Activated CD8-positive, alpha-beta memory T cell treated with anti-CD3 and anti-CD28 coated beads for 1 hour (primary cell): ENCODE measurements at places on chromosomes 16 and 17.

- no peak for DNase-seq
Observed at GRCh38 chr16:31529108-31529936, 1.6 kb downstream of the AHSP start.

DNA sequence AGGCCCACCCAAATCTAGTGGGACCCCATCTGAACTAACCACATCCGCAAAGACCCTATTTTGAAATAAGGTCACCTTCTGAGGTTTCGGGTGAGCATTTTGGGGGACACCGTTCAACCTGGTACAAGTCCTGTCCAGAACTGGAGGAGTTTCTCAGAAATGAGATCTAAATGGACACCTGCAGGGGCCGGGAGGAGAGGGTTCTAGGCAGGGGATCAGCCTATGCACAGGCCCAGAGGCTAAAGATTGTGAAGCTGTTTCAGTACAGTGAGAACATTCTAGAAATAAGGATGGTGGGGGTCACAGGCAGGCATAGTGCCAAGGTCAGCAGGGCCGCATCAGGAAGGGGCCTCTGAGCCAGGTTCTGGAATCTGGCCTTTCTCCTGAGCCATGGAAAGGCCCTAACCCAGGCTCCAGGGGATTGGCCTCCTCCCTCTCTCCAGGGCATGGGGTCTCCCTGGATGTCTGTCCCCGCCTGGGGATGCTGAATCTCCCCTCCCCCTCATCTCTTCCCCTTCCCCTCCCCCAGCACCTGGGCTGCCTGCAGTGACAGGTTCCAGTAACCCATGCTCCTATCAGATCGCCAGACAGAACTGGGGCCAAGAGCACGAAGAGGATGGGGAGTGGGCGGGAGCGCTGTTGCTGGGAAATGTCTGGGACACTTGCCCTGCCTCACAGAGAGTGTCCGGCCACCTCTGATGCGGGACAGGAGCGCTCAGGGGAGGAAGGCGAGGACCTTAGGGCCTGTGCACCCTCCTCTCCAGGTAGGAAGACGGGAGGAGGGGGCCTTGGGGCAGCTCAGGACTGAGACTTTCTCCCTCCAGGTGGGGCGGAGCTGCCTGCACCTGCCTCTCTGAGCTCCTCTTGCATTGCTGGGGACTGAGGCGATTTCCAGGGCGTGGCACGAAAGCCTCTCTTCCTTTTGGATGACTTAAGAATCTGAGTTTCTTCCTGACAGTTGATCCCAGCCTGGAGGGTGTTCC, 321.4 kb upstream of the TNRC6C start:
- no peak for DNase-seq

DNA sequence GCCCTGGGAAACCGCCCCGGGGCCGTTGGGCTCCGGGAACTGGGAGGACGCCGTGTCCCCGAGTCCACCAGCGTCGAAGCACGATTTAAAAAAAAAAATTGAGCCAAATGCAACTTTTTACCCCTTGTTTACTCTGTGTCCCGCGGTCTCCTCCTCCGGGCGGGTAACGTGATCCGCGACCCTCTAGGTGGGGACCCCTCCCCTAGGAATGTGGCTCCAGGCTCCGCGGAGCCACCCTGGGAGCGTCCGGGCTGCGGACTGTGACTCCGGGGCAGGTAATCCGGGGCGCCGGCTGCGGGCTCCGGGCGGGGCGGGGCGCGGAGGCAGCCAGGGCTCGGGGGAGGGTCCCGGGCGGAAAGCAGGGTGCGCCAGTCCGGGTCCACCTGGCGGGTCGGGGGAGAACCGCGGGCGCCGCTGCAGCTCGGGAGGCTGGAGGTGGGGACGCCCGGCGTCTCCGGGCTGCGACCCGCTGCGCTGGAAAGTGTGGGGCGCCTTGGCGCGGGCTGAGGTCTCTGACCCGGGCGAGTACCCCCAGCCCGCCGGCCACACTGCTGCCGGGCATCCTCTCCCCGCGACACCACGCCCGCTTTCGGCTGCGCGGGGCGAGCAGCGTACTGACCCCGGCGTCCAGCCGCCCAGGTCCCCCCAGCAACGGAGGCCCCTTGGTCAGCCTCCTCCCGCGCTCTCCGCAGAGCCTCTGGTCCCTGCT, 852 bp upstream of the HELZ start:
- DNase-seq: no peak

GRCh38 chr16:50368410-50369132, at the start of gene BRD7:
Gene BRD7 (minus strand): TSS chr16:50368988. CDS start chr16:50368774, 214 bp downstream.
- peak; percentile 55 for DNase-seq

GRCh38 chr17:40447148-40447644, 3.9 kb downstream of the IGFBP4 start:
- DNase-seq: no peak

- DNase-seq: no peak
Observed at GRCh38 chr16:86531641-86532525, 21.6 kb downstream of the FOXF1 start.

DNA sequence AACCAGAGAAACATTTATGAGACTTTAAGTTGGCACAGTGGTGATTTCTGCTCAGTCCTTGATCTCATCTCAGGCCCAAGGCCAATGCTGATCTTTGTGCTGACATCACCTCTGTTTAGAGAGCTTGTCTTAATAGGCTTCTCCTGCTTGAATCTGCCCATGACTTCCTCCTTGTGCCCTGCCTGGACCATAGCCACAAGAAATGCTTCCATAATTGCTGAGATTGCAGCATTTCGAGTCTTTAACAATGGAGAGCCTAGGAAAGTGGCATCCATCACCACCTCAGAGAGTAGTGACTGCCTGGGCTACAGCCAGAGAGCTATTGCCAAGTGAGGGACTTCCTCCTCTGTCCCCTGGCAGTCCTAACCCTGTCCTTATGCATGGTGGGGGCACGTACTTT, 25.1 kb upstream of the MMP2 start:
- no peak for DNase-seq

- no peak for DNase-seq
Observed at GRCh38 chr16:52613508-52613907, 66.6 kb upstream of the TOX3 start.

- DNase-seq: no peak
Observed at GRCh38 chr17:11081342-11081741, 159.7 kb upstream of the SHISA6 start.

- DNase-seq: no peak
Observed at GRCh38 chr17:75685499-75685898, 18.4 kb downstream of the SAP30BP start.

DNA sequence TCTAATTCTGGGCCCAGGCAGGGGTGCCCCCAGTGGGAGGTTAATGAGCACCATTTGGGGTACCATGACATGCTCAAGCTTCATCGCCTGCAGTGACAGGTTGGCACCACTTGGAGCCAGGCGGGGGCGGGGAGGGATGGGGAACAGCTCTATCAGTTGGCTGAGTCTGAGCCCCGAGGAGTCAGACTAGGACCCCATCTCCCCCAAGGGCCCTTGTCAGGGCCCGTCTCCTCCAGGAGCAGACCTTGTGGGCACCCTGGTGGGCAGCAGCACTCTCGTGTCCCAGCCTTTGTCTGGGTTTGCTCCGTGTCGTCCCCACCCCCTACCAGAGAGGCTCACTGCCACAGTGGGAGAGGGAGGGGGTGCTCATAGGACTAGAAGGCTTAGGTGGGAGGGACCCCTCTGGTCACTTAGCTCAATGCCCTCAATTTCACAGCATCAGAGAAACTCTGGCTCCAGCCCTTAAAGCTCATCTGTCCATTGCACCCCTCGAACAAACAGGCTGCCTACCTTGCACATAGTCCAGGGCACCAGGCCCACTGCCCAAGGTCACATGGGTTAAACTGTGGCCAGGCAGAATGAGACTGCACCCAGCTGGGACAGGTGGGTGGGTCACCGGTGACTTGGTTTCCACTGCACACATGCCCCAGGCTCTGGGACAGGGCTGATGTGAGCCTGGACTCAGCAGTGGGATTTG, 4.1 kb downstream of the PPP1R9B start:
- no peak for DNase-seq

DNA sequence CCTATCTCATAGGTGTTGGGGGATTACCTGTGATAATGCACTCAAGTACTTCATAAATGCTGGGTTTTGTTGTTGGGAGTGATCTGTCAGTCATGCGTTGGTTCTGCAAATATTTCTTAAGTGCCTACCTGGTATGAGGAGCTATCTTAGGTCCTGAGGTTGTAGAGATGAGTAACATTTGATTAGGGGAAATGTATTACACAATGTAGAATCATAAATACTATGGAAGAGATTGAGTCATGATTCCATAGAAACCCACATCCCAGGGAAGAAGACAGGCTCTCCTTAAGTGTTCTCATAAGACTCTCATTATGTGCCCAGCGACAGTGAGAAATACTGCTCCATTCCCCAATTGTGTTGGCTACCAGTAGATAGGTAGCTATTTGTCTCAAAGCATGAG, 240.1 kb downstream of the FTO start:
- DNase-seq: no peak

GRCh38 chr17:3710951-3711383, 12.7 kb upstream of the HASPIN start:
- peak; percentile 25 for DNase-seq

- DNase-seq: no peak
Observed at GRCh38 chr17:77449908-77450741, 309.4 kb downstream of the SEC14L1 start.

- DNase-seq: no peak
Observed at GRCh38 chr16:55280587-55280986, 43.4 kb upstream of the IRX6 start.

- peak; percentile 29 for DNase-seq
Observed at GRCh38 chr16:29994600-29995323, 655 bp downstream of the HIRIP3 start.

- DNase-seq: no peak
Observed at GRCh38 chr16:72909196-72909595, 138.7 kb downstream of the ZFHX3 start.

DNA sequence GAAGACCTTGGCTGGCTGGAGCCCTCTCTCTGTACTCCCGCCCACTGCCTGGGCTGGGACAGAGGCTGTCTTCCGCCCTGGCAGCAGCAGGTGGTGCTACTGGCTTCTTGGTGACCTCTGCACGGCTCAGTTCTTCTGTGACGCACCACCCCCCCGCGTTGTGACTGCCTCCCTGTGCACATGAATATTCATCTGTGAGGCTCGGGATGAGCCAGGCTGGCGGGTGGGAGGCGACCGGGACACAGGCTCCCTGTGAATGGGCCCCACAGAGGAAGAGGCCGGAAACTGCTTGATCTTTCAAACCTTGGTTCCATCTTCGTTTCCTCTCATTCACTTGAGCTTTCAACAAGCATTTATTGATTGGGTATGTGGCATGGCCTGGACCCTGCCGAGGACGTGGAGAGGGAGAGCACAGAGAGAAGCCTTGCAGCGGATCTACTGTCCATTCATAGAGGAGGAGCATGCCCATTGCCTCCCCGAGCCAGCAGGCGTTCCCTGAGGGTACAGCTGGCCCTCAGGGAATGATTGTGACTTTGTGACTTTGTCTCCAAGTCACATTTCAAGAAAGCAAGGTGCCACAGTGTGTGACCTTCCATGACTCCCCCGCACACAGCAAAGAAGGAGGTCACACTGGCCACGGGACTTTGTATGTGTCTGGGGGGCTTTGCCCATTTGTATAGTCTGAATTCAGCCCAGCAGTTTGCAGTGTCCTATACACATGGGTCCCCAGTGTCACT, 45.0 kb downstream of the B9D1 start:
- DNase-seq: no peak

DNA sequence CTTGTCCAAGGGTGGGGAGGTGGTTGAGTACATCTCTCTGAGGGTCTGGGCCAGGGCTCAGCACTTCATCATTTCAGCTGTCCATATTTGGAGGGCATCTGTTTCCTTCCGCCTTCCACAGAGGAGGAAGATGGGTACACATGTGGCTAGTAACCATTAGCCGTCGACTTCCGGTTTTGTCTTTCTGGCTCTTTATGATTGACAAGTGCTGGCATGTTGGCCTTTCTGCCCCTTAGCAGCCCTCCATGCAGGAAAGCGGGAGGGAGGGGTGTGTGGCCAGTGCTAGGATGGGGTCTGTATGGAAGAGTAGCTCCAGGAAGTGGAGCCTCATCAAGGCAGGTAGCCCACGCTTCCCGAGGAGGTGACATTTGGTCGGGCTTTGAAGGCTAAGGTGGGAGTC, 69.6 kb downstream of the RAI1 start:
- peak; percentile 11 for DNase-seq

- no peak for DNase-seq
Observed at GRCh38 chr16:56373003-56373402, 52.3 kb downstream of the AMFR start.
